ENCODE measurements at places on chromosomes 6 and 20.

GRCh38 chr6:29796026-29796425 is 31.6 kb upstream of the HLA-G start:
- DNase-seq, result no peak

- DNase-seq, result no peak
These were observed 212.6 kb downstream of the KIF16B start for GRCh38 chr20:16360668-16361067.

GRCh38 chr20:60697252-60697651 is 554.8 kb upstream of the CDH4 start:
- DNase-seq, result no peak

GRCh38 chr6:46491628-46492547 is 639 bp upstream of the RCAN2 start:
- no peak for DNase-seq

DNA sequence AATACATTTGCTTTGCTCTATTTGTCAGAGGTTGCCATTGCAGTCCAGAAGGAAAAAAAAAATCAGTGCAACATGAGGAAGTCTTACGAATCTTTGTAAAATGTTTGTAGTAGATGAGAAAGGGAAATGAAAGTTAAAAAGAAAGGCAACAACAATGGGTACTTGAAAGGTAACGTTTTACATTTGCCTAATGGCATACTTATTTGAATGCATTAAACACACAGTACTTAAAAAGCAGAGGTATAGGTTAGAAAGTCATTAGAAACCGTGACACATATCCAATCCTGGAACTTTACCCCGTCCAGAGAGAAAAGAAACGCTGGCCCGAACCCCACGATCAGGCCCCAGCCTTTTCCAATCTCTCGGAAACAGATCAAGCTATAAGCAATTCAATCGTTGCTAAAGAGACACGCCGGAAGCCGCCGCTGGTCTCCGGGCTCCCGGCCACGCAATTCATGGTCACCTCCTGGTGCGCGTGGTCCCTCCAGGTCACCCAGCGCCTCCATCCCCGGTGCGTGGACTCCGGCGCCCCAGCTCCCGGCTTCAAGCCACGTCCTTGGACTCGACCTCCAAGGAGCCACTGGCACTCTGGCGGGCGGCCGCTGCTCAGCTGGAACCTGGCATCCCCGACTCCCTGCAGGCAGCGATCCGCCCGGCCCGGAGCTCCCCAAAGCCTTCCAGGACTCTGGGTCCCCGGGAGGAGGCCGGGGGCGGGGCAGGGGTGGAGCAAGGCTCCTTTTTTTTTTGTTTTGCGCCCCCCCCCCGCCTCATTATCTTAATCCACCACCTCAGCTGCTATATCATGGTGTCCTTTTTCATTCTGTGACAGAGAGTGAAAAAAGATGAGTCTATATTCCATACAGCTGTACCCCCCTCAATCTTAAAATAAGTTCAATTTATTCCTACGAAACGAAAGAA is at the start of gene SLC18B1:
SLC18B1 (minus strand) TSS at position 687 of the 918 bp plus-strand sequence; CDS start at position 506, 181 bp downstream.
- DNase-seq, result peak; percentile 26

DNA sequence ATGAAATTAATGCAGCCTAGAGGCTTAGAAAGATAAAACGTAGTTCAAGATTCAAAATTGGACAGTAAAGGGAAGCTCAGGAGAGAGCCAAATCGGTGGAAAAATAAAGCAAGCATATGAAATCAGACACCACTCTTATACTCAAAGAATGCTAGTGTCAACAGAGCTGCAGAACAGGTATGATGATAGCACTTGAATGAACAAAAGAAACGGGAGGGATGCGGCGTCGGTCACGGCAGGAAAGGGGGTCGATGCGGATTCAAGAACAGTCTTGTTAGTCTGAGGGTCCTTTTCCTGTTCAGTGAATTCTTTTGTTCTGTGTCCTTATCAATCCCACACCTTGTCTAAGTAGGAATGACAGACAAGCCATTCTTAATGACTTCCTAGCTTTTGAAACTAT is 114.4 kb downstream of the FOXC1 start:
- no peak for DNase-seq

- no peak for DNase-seq
These were observed 501.2 kb downstream of the MMUT start for GRCh38 chr6:48961781-48962415.

GRCh38 chr6:101550451-101550850 is 156.9 kb downstream of the GRIK2 start:
- DNase-seq, result no peak

DNA sequence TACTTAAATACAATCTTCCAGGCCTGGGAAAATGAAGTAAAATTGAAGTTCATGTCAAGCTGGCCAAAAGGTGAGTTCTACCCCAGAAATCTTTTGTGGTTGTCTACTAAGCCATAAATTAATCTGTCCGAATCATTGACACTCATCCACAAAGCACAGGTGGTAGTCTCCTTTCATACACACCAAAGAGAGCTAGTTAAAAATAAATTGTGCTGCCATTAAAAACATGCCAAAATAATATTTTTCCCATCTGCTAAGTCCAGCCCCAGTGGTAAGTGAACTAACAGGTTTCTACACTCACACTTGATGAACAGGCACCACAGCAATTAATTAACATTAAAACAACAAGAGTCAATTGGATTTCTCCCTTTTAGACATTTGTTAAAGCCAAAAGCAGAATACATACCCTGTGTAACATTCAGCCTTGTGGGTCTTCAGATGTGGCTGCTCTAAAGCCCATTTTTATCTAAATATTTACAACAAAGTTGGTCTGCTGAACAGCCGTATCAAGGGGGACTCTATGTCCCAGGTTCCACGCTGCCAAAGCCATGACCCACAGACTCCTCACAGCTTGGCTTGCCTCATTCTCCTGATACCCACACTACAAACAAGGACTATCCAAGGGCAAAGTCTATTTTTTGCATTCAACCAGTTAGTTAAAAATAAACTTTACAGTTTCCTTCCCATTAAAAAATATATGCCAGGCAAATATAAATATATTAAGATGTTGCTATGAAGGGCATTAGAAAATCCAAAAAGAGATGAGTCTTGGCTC is 490.4 kb downstream of the BMP2 start:
- DNase-seq, result no peak

DNA sequence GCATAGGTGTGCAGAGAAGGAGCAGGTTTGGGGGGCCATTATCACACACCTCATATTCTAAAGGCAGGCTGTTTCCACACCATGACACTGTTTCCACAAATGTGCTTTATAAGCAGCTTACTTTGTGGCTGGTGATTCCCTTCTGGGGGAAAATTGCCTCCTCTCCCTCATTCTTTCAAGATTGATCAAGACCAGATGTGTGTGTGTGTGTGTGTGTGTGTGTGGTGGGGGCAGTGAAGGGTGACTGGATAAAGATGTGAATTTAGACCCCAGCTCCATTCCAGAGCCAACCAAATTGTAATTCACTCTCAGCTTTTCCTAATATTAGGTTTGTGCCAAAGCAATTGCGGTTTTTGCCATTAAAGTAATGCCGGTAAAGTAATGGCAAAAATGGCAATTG is 45.6 kb downstream of the EDN3 start:
- no peak for DNase-seq

GRCh38 chr6:9197726-9198125 is 762.4 kb upstream of the SLC35B3 start:
- no peak for DNase-seq

DNA sequence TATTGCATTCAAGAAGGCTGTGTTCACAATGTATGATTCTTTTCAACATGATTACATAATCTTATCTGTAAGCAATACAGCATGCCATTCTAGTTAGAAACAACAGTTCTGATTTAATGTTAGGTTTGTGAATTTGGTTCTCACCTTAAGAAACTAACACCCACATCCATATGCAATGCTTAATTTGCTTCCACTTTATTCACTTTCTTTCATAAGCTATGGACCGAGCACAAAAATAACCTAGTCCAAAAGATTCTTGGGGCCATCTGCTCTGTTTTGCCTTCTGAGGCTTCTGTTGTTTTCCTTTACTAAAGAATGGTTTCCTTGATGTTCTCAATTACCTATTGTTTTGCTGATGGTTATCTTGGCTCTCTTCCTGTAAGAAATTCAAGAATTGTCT is 258.2 kb downstream of the EYS start:
- DNase-seq, result no peak

- DNase-seq, result no peak
These were observed 21.3 kb upstream of the BEND6 start for GRCh38 chr6:56933650-56934049.

DNA sequence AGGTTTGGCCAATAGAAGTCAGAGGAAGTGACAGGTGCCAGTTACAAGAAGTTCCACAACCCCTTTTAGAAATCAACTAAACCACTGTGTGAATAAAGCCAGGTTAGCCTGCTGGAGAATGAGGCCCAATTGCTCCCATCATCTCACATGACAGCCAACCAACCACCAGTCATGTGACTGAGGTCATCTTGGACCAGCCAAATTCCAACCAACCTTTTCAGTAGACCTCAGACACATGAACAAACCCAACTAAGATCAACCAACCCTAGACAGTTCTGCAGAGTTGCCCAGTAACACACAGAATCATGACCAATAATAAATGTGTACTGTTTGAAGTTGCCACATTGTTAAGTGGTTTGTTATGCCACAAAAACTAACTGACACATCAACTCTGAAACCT is 44.6 kb upstream of the GGTLC1 start:
- no peak for DNase-seq

DNA sequence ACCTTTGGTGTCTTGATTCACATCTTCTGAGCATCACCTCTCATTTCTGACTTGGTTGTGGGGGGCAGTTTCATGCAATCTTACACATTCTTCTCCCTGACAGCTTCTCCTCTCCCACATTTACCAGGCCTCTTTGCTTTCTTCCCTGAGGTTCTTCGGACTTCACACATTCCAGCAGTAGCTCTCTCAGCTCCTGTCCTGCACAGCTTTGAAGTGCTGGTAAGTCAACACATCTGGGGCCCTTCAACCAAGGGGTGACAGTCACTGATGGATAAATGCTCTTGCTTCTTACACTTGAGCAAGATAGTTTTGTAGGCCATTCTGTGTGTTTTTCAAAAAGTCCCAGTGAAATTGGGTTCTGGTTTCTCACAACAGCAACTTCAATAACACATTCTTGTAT is 2.5 kb upstream of the SLC35B3 start:
- no peak for DNase-seq

- no peak for DNase-seq
These were observed 49.4 kb upstream of the NOX3 start for GRCh38 chr6:155504848-155505607.

GRCh38 chr6:109510358-109510757 is 27.3 kb upstream of the ZBTB24 start:
- DNase-seq, result no peak

- no peak for DNase-seq
These were observed 81.7 kb downstream of the FAM217A start for GRCh38 chr6:3997177-3997770.

DNA sequence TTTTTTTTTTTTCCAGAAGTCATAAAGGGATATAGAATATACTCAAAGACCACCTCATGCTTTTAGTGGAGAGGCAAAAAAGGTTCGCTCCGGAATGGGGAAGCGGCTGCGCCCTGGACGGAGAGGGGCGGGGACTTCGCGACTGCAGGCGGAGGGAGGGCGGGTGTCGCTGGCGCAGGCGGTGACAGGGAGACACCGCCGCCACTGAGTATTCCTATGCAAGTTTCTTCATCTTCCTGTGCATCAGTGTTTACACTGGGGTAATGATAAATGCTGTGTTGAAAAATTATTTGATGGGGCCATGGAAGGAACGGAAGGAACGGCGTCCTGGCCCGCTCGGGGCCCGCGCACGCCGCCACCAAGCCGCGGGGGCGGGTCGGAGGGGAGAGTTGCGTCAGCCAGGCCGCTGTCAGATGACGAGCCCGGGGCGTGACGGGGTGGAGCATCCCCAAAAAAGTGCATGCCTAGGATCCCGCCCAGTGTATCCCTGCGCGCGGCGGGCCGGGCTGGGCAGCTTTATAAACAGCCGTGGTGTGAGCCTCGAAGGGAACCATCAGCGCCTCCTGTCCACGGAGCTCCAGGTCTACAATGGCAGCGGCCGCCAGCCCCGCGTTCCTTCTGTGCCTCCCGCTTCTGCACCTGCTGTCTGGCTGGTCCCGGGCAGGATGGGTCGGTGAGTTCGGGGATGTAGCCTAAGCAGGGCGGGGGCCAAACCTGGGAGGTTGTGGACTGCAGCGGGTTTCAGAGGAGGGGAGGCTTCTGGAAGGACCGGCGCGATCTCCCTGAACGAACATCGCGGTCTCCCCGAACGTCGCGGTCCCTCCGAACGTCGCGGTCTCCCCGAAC is at the start of gene ULBP1:
ULBP1 (plus strand) TSS at position 482 of the 846 bp plus-strand sequence; CDS start at position 589, 107 bp downstream.
- peak; percentile 59 for DNase-seq

- no peak for DNase-seq
These were observed 39.0 kb downstream of the BCKDHB start for GRCh38 chr6:80145509-80145908.

DNA sequence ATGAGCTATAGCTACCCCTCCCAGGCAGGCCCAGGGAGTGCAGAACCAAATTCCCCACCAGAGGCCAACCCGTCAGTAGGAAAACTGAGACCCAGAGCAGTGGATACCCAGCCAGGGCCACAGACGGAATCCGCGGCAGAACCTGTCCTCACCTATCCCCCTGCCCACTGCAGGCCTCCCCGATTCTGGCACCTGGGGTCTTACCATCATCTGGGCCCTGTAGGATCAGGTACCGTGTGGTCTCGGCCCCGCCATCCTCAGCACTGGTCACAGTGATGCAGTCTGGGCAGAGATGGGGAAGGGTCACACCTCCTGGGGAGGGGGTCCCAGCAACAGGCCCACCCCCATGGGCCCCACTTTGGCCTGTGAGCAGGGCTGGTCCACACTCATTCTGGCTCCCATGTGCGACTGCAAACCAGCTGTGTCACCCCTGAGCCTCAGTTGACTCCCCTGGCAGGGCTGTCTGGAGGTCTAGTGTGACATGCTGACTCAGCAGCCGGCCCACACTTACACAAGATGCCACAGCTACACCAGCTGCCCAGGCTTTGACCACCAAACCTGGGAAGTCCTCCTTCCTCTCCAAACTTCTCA is 3.8 kb downstream of the ZNF335 start:
- no peak for DNase-seq
